Epithelial cell of esophagus (primary cell): ENCODE measurements at places on chromosomes 11 and 22.
A peak's percentile ranks its signal among the peaks of the same experiment; 100 is the strongest.

GRCh38 chr22:22386602-22387385, 121.7 kb downstream of the ZNF280B start:
- DNase-seq = no peak

DNA sequence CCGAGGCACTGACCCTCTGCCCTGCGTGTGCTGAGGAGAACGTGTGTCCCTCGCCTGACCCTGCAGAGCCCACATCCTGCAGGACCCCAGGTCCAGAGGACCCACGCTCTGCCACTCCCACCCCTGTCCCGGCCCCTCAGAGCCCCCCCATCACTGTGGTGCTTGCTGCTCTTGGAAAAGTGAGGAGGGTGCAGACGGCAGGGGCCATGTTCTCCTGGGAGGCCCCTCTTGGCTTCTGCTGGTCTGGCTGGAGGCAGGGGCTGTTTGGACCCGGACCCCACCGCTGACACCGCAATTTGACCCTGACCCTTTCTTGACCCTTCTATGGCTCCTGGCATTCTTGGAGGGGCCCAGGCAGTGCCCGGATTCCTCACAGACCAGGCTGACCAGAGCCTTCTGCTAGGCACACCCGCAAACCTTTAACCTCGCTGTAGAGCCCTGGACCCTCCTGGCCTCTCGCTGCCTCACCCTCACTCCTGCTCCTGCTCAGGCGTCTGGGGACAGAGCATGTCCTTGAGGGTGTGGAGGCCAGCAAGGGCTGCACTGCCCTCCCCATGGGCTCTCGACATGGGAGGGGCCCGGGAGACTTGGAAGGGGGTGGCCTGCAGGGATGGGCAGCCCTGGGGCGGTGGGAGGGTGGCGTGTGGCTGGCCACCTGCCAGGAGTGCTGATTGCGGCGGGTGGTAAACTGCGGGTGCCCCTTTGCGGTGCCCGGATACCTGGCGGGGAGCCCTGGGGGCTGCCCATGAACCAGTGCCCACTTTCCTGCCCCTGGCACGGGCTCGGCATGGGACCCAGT, 37.0 kb upstream of the MUC5AC start:
- no peak for DNase-seq

DNA sequence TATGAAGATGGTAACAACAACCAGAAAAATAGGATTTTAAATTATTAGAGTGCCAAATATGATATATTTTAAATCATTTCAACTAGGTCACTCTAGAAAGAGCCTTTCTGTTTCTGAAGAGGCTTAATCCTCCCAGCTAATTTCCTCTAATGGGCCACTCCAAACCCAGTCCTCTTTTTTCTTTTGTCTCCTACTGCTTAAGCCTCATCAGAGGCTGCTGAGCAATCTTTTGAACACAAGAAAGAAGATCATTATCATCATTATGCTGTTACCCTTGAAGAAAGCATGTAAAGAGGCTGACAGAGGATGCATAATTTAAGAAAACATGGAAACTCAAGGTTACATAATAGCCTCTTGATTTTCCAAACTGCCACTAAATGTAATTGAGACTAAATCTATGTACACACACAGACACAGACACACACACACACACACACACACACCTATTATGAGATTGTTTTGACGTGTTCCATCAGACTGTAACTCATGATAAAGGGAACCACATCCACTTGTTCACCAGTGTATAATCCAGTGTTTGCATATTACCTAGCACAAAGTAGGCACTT, 519.6 kb downstream of the METTL15 start:
- DNase-seq = no peak

- DNase-seq = no peak
Measured at GRCh38 chr11:96091476-96091875, 167.6 kb upstream of the MTMR2 start.

GRCh38 chr11:11211186-11211585, 141.9 kb downstream of the CSNK2A3 start:
- peak; percentile 61 for DNase-seq
